ENCODE measurements at places on chromosomes 7 and 10. TPM values are rescaled to one million over a fixed set of nuclear protein-coding genes. Genes with fewer than 3 reads are reported as not detected.

The NEUROG3 gene
- not detected for total RNA-seq

The PRSS37 gene
- total RNA-seq: not detected

The DCLRE1A gene
- 9.4 TPM for total RNA-seq

The ERVW-1 gene
- total RNA-seq: not detected

The LOXL4 gene
- 52.6 TPM for total RNA-seq

The INTS15 gene
- 9.0 TPM for total RNA-seq

The FAM25G gene
- total RNA-seq: not detected

The AKR1D1 gene
- total RNA-seq: not detected

The CPA4 gene
- 20.0 TPM for total RNA-seq

The OR2A12 gene
- not detected for total RNA-seq

The MKX gene
- total RNA-seq: 15.0 TPM
